ENCODE measurements at places on chromosomes 16 and 17.

DNA sequence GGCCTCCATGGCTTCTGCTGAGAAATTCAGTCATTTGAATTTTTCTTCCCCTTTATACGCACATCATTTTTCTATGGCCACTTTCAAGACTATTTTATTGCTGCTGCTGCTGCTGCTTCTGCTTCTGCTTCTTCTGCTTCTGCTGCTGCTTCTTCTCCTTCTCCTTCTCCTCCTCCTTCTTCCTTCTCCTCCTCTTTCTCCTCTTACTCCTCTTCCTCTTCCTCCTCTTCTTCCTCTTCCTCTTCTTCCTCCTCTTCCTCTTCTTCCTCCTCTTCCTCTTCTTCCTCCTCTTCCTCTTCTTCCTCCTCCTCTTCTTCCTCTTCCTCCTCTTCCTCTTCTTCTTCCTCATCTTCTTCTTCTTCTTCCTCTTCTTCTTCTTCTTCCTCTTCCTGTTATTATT lies 22.4 kb downstream of the CPD start:
- no peak for DNase-seq

DNA sequence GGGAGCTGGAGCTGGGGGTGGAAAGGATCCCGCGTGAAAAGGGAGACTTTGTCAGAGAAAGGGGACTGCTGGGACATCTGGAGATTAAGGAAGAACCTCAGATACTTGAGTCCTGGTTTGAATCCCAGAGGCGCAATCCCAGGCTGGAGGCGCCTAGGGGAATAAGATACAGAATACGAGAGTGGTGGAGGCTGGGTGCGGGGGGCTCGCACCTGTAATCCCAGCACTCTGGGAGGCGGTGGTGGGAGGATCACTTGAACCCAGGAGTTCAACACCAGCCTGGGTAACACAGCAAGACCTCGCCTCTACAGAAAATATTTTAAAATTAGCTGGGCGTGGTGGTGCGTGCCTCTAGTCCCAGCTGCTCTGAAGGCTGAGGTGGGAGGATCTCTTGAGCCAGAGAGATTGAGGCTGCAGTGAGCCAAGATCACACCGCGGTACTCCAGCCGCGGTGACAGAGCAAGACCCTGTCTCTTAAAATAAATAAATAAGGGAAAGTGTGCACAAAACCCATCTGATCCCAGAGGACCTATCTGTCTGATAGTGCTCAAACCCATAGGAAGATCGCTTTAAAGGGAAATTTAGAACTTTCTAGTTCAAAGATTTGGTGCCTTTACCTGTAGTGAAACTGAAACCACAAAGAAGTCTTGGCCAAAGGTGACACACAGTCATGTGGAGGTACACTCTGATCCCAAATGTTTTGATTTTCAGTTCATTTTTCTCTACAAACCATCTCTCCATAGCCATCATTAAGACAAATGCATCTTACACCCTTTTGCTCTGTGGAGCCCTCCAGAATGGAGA lies 617 bp upstream of the SCRN2 start:
- DNase-seq, result no peak

- DNase-seq, result no peak
These were observed 7.5 kb downstream of the NATD1 start for GRCh38 chr17:21245639-21246084.

DNA sequence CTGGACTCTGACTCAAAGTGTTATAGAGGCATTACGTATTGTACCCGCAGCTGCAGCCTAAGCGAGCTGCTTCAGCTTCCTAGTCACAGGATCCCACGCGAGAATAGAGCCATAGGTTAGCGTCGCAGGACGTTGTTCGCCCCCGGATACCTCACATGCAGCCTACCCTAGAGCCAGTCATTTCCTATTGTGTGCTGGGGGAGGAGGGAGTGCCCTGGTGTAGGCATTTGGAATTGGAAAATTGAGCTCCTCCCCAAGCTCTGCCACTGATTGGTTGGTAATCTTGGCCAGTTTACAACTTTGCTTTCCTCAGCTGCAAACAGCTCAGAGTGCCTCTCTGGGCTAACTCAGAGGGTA lies 530 bp downstream of the NAA60 start:
- DNase-seq, result no peak

- no peak for DNase-seq
These were observed 24.8 kb upstream of the ARHGAP23 start for GRCh38 chr17:38403491-38403890.

DNA sequence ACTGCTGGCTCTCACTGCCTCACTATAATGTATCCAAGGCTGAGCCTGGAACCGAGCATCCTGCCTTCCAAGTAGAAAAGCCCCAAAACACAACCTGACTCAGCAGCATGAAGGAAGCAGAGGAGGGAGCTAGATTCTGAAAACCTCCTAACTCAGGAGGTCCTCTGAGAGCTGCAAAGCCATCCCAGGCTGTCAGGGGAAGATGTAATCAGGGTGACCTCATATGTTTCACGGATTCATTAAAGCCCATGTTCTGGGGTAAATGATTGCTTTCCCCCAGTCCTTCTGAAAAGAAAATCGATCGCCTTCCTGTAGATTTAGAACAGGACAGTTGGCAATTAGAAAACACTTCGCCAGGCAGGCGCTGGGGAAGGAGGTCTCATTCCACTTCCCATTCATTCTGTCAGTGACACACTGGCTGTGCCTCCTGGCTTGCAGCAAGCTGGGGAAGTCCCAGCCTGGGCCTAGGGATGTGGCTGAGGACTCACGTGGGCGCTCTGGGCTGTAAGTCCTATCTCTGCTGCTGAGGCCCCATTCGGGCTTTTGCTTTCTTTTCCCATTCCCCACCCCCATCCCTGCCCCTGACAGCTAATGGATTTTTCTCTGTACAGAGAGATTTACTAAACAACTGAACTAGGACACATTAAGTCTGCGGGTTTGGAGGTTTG lies 75.7 kb upstream of the TMEM132E start:
- peak; percentile 3 for DNase-seq

- DNase-seq, result no peak
These were observed 95.9 kb downstream of the ABCC1 start for GRCh38 chr16:16045296-16045695.

DNA sequence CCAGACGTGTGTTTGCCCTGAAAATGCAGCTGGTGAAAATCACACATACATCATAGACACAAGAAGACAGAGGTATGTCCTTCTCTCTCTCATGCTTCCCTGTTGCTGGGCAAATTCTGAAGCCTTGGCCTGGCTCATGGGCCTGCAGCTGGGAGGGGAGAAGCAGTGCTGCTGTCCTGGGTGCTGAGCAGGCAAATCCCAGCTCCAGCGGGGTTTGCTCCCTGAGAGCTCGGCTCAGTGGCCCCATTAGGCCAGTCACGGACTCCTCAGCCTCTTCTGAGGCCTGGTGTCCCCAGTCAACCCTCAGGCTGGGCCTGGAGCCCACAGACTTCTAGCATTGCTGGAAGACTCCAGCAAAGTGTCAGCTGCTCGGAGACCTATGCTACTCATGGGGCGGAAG lies 11.7 kb downstream of the RHBDL3 start:
- DNase-seq, result no peak

DNA sequence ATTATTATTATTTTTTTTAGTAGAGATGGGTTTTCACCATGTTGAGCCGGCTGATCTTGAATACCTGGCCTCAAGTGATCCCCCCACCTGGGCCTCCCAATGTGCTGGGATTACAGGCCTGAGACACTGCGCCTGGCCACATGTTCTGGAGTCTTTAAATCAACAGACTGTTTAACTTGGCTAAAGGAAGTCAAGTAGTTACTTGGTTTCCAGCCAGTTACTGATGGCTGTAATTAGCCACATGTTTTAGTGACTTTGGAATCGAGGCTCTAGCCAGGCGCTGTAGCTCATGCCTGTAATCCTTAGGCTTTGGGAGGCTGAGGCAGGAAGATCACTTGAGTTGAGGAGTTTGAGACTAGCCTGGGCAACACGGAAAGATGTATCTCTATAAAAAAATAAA lies 699.2 kb upstream of the RBFOX1 start:
- DNase-seq, result no peak

- DNase-seq, result no peak
These were observed 66.7 kb upstream of the DHX40 start for GRCh38 chr17:59498530-59499307.

- no peak for DNase-seq
These were observed 11.6 kb downstream of the IL34 start for GRCh38 chr16:70657956-70658355.

DNA sequence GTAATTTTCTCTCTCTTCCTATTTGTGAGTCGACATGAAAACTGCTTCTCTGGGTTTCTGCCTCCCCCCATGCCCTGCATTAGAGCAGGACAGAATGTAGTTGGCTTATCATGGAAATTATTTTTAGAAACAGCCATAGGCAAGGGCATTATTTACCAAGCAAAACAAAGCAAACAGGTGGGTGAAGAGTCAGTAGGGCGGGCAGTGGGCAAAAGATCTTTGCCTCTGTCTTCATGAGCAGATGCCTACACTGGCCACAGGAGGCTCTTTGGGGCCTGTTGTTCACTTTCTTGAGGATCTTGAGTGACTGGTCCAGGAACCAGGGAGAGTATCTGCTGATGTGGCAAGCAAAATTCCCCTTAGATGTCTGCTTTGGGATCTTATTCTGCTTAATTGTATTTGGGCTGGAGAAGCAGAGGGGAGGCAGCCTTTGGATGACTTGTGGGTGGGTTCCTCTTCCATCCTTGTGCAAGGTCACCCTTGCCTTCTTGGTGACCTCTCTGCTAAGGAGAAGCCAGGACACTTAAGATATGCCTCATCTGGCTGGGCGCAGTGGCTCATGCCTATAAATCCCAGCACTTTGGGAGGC lies 42.5 kb upstream of the CLEC19A start:
- no peak for DNase-seq

DNA sequence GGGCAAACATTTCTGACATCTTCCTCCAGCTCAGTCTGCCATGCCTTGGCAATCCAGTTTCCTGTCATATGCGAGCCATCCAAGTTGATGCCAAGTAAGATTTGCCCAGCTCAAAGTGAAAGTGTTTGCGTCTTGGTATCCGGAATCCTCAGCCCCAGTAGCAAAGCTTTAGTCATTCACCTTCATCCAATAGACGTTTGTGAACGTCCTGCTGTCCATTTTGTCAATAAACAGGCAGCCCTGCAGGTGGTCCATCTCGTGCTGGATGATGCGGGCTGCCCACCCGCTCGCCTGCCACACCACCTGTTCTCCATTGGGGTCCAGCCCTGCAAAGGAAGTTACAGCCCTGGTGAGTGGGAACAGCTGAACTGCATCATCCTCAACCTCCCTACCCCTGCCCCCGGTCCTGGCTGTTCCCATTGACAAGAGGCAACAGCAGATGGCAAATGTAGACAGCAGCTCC lies 1.5 kb downstream of the PDF start:
- no peak for DNase-seq

DNA sequence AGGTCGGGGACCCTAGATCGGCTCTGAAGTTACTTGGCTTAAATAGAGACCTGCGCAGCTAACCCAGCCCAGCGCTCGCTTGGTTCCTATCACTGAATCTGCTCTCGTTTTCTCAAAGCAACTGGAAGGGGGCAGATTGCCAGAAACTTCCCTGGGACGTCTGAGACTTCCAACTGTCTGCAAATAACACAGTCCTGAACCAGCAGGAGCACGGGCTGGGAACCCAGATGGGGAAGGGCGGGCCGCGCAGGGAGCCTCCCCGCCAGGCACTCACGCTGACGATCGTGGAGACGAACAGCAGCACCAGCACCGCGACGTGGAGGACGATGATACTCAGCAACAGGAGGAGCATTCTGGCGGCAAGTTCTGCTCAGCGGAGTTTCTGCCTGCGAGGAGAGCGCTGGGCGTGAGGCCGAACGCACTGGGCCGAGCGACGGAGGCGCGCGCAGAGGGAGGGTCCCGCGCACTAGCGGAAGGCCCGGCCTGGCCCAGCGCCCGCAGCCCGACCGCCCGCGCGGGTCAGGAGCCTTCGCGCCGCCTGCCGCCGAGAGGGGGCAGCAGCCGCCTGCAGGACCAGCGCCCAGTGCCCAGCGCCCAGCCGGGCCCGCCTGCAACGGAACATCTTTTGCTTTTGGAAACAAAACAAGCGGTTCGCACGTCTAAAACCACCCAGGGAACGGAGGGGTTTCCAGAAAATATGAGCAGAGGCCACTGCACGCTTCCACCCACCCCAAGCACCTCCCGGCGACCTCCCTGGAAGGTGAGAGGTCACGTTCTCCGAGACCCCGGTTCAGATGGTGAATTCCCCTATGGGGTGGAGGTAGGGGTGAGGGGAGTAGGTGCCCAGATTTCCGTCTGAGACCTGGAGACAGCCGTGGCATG lies 4.5 kb downstream of the PMP22 start:
- peak; percentile 60 for DNase-seq

GRCh38 chr17:20210180-20210579 lies 201.0 kb downstream of the SPECC1 start:
- DNase-seq, result no peak

DNA sequence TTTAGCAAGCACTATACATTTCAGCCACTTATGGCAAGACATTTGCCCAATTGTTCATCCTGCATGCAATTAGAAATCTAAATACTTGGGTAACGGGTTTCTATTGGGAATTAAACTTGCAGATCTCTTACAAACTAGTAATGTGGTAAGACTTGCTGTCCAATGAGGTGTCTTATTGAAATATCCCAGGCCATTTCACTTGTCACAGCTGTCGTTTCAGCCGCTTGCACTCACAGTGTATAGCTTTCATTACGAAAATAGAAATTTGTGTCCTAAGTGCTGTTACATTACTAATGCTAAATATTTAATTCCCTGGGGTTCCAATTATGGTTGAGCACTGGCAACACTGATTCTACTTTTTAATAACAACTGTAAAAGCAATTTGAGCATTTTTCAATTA lies 40.3 kb upstream of the IRX5 start:
- DNase-seq, result no peak

GRCh38 chr16:86222547-86222946 lies 287.8 kb upstream of the FOXF1 start:
- DNase-seq, result no peak

DNA sequence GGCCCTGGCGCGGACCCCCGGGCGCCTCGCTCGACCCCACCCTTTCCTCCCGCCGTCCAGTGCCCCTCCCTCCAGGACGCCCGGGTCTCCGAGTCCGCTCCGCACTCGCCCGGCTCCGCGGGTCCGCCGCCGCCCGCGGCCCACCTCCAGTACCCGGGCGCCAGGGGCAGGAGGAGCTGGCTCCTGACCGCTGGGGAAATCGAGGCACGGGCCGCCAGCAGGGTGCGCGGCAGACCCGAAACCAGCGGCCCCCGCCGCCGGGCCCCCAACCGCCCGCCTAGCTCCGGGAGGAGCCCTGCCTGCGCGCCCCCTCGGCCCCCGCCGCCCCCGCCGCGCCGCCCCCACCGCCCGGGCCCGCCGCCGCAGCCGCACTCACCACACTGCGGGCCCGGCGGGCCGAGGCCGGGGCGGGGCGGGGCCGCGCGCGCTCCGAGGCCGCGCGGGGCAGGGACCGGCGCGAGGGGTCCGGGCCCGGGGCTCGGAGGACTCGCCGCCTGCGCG lies 333 bp downstream of the MAFG start:
- no peak for DNase-seq

DNA sequence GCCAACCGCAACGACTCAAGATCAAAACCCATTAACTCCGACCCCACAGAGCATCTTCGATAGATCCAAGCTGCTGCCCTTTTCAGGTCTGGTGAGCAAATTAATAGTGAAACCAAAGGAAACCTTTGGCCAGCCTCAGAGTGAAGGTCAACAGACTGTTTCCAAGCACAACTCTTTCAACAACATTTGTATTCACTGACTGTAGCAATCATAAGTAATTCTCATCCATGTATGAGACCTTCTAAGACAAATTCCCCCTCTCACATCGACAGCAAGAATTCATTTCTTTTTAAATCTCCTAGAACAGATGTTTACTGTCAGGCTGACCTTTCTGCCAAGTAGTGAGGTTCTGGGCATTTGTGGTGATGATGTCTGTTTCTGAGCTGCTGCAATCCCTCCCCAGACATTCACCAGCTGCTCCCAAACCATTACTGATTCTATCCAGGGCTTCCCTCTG lies 64.2 kb downstream of the SLC39A11 start:
- no peak for DNase-seq

Measured in stimulated activated CD4-positive, alpha-beta T cell treated with anti-CD3 and anti-CD28 coated beads, TNF-alpha, amount 100 ng/mL, for 24 hours (primary cell).